ENCODE measurements at places on chromosomes 2 and 18. TPM values are rescaled to one million over a fixed set of nuclear protein-coding genes. Genes with fewer than 3 reads are reported as not detected.

- H3K4me1 ChIP-seq, result peaks cover 5% of the 10 kb centered on the region
- no peak overlapping the region for H3K4me3 ChIP-seq
- H3K27me3 ChIP-seq, result no peaks in the 10 kb centered on the region
- DNase-seq, result no peak
- no peaks in the 10 kb centered on the region for H3K36me3 ChIP-seq
Measured at GRCh38 chr2:12081481-12082210, 335.2 kb downstream of the LPIN1 start.

GRCh38 chr18:332007-332406 is 64.2 kb upstream of the THOC1 start:
- no peaks in the 10 kb centered on the region for H3K4me1 ChIP-seq
- H3K27ac ChIP-seq, result no peak overlapping the region
- no peak overlapping the region for H3K4me3 ChIP-seq
- H3K36me3 ChIP-seq, result no peaks in the 10 kb centered on the region
- no peak for DNase-seq
- H3K27me3 ChIP-seq, result peaks cover 2% of the 10 kb centered on the region

DNA sequence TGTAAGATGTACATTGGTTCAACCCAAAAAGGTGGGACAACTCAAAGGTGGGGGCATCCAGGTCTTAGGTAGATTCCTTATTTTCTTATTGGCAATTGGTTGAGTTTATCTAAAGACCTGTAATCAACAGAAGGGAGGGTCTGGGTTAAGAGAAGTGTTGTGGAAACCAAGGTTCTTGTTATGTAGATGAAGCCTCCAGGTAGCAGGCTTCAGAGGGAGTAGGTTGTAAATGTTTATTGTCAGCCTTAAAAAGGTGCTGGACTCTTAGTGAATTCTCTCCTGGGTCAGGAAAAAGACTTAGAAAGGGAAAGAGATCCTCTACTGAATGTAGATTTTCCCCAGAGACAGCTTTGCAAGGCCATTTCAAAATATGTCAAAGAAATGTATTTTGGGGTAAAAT is 125.3 kb upstream of the NDUFV2 start:
- no peak for DNase-seq
- peaks cover 7% of the 10 kb centered on the region for H3K27me3 ChIP-seq
- no peak overlapping the region for H3K4me3 ChIP-seq

GRCh38 chr18:54387631-54388030 is 29.9 kb downstream of the C18orf54 start:
- DNase-seq, result no peak
- peaks cover 25% of the 10 kb centered on the region for H3K4me1 ChIP-seq
- H3K27me3 ChIP-seq, result no peaks in the 10 kb centered on the region
- H3K27ac ChIP-seq, result no peak overlapping the region
- H3K4me3 ChIP-seq, result no peak overlapping the region

GRCh38 chr2:137208431-137208891 is 443.1 kb downstream of the THSD7B start:
- no peak overlapping the region for H3K4me3 ChIP-seq
- H3K4me1 ChIP-seq, result no peaks in the 10 kb centered on the region
- DNase-seq, result no peak
- no peak overlapping the region for H3K27ac ChIP-seq
- H3K27me3 ChIP-seq, result no peaks in the 10 kb centered on the region

GRCh38 chr2:127106457-127106990 is 430 bp downstream of the BIN1 start:
- peak; percentile 62 for DNase-seq
- H3K36me3 ChIP-seq, result no peaks in the 10 kb centered on the region
- no peak overlapping the region for H3K27ac ChIP-seq
- H3K4me1 ChIP-seq, result peaks cover 6% of the 10 kb centered on the region

The LMAN2L gene
- total RNA-seq, result 6.5 TPM
